ENCODE measurements at places on chromosomes 1 and 21.

GRCh38 chr1:15943992-15944307 lies 32.0 kb downstream of the ZBTB17 start:
- no peak for DNase-seq

- no peak for DNase-seq
Observed at GRCh38 chr1:215277532-215277931, 195.0 kb downstream of the KCNK2 start.

DNA sequence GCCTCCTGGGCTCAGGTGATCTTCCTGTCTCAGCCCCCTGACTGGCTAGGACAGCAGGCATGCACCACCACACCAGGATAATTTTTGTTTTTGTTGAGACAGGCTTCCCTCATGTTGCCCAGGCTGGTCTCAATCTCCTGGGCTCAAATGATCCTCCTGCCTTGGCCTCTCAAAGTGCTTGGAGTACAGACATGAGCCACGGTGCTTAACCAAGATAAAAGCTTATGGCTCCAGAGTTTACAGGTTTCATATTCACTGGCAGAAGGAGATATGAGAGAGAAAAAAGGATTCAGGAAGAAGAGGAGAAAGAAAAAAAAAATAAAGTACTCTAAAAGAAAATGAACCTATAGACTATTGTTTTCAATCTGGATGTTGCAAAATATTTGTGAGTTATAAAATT lies 748.8 kb upstream of the NCAM2 start:
- no peak for DNase-seq

DNA sequence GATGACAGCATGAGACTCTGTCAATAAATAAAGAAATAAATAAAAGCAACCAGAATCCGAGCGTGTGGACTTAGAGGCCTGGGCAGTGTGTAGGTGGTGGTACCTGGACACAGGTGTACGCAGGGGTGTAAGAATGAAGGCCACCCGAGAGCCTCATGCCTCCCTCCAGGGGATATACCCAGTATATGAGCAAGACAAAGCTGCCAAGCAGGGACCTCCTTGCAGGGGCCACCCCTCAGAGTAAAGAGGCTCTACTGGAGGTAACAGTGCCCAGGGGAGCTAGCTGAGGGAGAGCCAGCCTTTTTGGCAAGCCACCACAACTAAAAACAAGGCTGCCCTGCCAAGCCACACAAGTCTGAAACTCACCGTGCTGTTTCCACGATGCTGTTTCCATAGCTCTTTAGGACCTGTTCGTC lies 179.2 kb upstream of the RAB4A start:
- DNase-seq: no peak

DNA sequence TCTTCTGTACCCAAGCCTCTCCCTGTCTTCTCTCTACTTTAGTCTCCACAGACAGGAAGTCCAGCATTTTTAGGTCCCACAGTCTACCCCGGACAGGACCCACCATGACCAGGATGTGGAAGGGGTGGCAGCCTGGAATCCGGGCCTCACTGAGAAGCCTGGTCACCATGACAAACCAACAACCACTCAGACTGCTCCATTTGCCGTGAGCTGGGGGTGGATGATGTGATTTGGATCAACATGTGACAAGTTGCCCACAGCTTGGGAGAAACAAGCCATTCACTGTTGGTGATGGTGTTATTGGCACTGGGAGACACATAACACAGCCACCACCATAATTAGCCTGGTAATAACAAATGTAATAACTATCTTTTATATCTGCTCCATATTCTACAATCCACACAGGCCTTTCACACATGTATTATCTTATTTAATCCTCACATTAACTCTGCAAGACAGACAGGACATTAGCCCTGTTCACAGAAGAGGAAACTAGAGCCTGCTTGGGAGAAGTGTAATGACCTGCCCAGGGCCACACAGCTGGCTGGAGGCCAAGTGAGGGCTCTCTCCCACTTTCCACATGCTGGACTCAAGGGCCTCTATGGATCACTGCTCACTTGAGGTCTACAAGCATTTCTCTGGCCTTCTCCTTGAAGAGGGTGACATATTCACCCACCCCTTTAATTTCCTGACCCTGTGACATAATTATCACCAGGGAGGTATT lies 22.9 kb downstream of the MEF2D start:
- DNase-seq: no peak

DNA sequence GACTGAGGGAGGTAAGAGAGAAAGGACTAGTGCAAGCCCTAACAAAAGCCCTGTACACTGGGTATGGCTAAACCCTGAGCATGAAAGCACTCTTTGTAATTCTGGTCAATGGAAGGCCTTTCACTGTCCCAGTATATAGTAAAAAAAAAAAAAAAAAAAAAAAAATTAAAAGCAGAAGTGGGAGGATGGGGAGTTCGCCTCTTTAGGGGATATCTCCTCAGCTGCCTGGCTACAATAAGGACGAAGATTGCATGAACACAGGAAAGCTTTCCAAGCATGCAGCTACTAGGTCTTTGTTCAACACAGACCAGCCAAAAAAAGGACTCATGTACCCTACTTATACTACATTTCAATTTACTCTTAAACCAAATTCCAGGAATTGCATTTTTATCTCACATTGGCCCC lies 59.1 kb downstream of the EIF4G3 start:
- DNase-seq: no peak

DNA sequence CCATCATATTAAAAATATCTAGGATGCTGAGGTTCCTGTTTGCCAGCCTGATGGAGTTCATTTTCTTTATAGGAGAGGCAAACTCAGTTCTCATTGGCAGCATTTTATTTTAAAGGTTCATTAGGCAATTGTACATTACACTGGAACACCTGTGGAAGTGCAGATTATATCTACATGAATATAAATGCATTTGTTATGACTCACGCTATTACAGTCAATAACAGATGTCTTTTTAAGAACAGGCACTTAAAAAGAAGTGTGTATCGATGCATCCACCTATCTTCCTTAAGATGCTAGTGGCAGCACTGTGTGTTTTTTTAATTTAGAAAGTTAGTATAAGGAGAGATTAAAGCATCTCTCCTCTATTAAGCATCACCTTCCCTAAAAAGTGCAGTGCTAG lies 276.5 kb downstream of the PRDM2 start:
- DNase-seq: no peak

- DNase-seq: no peak
Observed at GRCh38 chr1:103025858-103026409, 82.4 kb downstream of the COL11A1 start.

DNA sequence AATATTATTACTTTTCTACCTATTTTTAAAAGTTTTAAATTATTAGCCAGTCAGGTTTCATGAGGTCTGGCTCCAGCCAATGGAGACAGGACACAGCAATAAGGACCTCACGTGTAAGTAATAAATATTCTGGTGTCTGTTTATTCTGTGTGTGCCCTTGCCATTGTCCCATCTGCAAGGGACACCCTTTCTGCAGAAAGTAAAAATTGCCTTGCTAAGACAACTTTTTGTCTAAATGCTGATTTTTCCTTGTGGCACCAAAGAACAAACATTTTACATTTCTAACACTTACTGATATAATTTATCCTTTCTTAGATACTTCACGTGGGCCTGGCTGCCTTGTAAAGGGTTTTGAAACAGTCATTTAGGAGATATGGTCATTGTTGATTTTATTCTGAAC lies 29.4 kb downstream of the OVAAL start:
- no peak for DNase-seq

- DNase-seq: no peak
Observed at GRCh38 chr1:207282058-207282457, 39.4 kb upstream of the CD55 start.

- DNase-seq: no peak
Observed at GRCh38 chr1:168553680-168554553, 10.1 kb upstream of the XCL2 start.

DNA sequence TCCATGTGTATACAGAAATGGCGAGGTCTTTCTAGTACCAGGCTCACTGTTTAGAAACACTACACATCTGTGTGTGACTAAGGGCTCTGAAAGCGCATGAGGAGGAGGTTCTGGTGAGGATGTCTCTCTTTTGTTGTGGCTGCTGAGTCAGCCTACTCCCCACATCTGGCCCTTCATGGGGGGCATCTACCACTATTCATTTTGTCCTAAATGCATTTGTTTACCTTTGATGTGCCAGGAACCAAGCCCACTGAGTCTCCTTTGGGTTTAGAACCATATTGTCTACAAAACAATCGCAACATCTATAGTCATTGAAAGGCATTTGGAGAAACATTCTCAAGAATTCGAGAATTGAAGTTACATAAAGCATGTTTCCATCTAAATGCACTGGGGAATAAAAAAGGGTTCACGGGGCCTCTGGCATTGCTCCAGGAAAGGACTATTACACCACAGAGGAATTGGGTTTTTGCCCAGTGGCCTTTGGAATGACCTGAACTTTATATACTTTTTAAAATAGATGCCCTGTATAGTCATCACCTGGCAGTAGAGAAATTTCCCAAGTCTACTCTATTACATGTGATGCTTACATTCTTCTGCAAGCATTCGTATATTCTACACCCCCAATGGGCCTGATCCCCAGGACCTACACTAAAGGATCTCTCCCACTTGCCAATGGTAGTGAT lies 35.1 kb upstream of the ADORA3 start:
- peak; percentile 71 for DNase-seq

GRCh38 chr1:19679691-19680090 lies 15.0 kb downstream of the HTR6 start:
- no peak for DNase-seq

- DNase-seq: no peak
Observed at GRCh38 chr1:157095551-157095950, 4.1 kb downstream of the ETV3L start.

- peak; percentile 87 for DNase-seq
Observed at GRCh38 chr1:43373066-43373940, 5.5 kb upstream of the ELOVL1 start.

- DNase-seq: peak; percentile 85
Observed at GRCh38 chr1:42941640-42942330, 16.9 kb downstream of the SLC2A1 start.

DNA sequence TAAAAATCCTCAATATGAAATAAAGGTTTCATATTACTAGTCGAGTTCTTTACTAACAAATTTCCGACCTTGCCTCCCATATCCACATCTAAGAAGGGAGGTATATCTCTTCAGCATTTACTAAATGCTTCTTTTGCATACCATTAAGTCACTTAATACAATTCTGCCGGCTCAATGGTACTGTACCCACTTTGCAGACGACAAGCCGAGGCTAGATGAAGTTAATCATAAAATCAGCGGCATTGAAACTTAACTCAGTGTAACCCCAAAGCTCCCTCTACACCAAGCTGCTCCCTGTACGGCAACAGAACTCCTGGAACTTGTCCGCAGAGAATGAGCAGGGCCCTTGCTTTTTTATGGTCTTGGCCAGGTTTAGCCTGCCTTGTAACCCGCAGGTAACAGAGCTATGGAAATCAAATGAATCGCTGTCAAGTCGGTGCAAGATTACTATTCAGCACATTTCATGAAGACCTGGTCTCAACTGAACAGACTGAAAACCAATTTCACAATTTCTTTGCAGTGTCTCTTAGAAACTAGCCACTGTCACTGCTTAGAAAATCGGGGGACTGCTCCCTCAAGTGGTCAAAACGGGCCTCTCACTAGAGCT lies 738 bp downstream of the INTS7 start:
- no peak for DNase-seq

DNA sequence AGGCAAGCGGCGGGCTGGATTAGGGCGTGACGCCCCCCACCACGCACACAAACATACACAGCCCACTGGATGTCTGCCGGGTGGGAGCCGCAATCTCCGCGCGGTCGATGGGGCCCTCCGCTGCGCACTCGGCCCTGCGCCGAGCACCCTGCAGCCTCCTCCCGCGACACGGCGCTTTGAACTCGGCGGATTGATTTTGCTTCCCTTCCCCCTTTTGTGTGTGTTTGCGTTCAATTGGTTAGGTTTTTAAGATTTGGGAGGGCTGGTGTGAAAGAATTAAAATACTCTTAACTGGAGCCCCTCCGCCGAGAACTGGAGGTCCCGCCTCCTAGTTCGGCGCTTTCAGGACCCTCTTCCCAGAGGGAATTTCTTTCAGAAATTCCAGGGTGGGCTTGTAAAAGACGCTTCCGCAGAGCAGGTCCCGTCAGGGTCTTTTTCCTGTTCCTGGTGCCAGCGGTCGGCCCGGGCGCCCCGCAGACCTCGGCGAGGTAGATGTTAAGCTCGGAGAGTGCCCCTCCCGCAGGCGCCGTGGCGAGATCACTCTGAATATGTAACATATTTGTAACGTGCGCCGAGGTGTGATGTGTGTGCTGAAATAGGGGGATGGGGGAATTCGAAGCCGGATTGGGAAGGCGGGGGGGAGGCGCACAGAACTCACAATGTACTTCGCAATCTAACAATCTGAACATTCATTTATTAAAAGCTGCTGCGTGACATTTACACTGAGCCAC lies 8.0 kb upstream of the BARHL2 start:
- no peak for DNase-seq

- DNase-seq: no peak
Observed at GRCh38 chr1:19489996-19490395, 4.7 kb upstream of the CAPZB start.

GRCh38 chr1:95080446-95080845 lies 7.7 kb upstream of the ALG14 start:
- DNase-seq: no peak

GRCh38 chr1:46274225-46275029 lies 26.9 kb downstream of the RAD54L start:
- no peak for DNase-seq

- no peak for DNase-seq
Observed at GRCh38 chr1:231139659-231140654, 21.9 kb upstream of the TRIM67 start.

GRCh38 chr1:31878058-31878457 lies 60.1 kb downstream of the PTP4A2 start:
- no peak for DNase-seq
